H4 (cell line): ENCODE measurements at places on chromosomes 6 and 20. TPM values are rescaled to one million over a fixed set of nuclear protein-coding genes. Genes with fewer than 3 reads are reported as not detected.
A peak's percentile ranks its signal among the peaks of the same experiment; 100 is the strongest.

RAMACL gene
- total RNA-seq: 0.04 and 0.08 TPM in 2 replicates

RBPJL gene
- not detected in 2 replicates for total RNA-seq

MAP7 gene
- 1.0 and 1.3 TPM in 2 replicates for total RNA-seq

CTCFL gene
- total RNA-seq: not detected in 2 replicates

HEY2 gene
- 0.93 TPM in 1 of 2 replicates, not detected in the other for total RNA-seq

OR2H1 gene
- total RNA-seq: not detected in 2 replicates

GRCh38 chr20:38084425-38084951, 50.9 kb downstream of the RPRD1B start:
- DNase-seq: peak; percentile 82

- DNase-seq: no peak
Measured at GRCh38 chr6:15344831-15345230, 99.0 kb downstream of the JARID2 start.

- no peak for DNase-seq
Measured at GRCh38 chr6:158646023-158646910, 1.7 kb upstream of the DYNLT1 start.

DNA sequence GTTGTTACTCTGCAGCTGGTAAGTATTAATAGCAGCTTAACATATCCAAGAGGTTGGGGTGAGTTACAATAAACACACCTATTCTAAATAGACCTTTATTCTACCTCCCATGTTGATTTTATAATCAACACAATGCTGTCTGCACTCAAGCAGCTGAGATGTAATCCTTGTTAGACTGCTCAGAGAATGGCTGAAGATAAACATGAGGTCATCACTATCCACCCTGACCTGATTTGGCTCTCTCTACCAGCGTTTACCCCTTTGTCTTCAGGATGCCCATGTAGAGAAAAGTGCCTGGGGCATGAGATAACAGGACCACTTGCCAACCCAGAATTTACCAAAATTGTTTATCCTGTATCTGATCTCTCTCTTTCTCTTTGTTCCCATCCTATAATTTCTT, 220.7 kb upstream of the DEFB112 start:
- DNase-seq: peak; percentile 86

- DNase-seq: no peak
Measured at GRCh38 chr6:148398244-148398643, 55.6 kb downstream of the SASH1 start.

DNA sequence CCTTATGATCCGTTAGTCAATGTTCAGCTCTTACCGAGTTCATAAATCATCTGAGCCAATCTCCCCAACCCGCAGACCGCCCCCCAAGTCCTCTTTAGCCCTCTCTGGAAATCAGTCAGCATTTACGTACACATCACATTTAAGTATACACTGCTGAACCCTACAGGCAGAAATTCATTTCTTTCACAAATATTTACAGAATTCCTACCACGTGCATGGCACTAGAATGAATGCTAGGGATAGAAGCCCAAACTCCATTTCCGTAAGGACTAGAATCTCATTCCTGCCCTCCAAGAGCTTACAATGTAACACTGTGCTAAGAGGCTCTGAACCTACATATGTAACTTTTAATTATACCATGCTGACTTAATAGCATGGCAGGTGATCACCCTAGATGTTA, 1.8 kb downstream of the OSER1 start:
- no peak for DNase-seq

DNA sequence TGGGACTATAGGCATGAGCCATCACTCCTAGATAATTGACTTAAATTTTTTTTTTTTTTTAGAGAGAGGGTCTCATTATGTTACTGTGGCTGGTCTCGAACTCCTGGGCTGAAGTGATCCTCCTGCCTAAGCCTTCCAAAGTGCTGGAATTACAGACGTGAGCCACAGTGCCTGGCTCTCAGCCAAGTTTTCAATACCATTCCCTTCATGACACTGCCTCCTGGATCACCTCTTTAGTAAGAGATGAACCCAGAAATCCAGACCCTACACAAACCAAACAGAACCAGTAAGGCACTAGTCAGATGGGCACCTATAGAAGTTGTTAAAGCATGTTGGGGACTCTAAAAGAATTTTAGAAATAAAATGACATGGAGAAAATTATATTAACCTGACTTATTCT, 18.3 kb upstream of the RIMS4 start:
- DNase-seq: no peak

DNA sequence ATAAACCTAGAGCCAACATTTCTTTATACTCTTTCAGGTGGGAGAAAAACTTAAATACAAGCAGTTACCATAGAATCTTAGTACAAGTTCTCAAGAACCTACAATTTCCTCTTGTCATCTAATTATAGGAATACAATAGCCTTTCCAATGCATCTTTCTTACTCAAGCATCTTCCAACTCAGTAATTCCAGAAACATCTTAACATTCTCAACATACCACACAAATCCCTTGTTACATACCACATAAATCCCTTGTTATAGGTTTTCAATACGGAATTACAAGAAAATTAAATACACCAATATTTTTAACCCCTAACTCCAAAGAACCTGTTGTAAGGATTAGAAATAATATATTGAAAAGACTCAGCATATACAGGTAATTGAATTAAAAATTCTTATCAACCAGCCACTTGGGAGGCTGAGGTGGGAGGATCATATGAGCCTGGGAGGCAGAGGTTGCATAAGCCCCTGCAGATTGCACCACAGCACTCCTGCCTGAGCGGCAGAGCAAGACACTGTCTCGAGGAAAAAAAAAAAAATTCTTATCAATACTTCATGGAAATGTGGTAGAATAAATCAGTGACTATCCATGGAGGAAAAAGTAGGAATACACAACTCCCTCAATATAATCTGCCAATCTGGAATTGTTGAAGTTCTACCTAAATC, 127.5 kb upstream of the CCDC28A start:
- no peak for DNase-seq

- DNase-seq: no peak
Measured at GRCh38 chr6:108550256-108550655, 10.5 kb upstream of the FOXO3 start.

- no peak for DNase-seq
Measured at GRCh38 chr6:99331531-99331930, 17.9 kb downstream of the FAXC start.

DNA sequence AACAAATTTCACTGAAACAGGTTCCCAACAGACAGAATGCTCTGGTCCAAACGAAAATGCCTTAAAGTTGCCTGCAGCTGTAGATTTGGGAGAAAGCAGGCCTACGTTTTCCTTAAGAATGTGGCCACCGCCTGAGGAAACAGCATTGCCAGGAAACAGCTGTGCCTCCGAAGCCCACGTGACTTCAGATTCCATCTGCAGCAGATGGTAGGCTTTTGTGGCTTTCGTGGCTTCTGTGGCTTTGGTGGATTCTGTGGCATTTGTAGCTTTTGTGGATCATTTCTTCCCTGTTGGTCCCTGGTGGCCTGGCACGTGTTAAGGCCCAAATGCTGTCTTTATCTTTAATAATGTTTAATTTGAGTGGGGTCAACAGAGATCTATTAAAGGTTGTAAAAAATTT, 222.9 kb downstream of the TTLL2 start:
- no peak for DNase-seq
